ENCODE measurements at places on chromosomes 2 and 18.

GRCh38 chr2:172712251-172712650 is 23.4 kb upstream of the RAPGEF4 start:
- no peak for DNase-seq

- no peak for DNase-seq
Observed at GRCh38 chr18:57077786-57078552, 68.9 kb upstream of the BOD1L2 start.

DNA sequence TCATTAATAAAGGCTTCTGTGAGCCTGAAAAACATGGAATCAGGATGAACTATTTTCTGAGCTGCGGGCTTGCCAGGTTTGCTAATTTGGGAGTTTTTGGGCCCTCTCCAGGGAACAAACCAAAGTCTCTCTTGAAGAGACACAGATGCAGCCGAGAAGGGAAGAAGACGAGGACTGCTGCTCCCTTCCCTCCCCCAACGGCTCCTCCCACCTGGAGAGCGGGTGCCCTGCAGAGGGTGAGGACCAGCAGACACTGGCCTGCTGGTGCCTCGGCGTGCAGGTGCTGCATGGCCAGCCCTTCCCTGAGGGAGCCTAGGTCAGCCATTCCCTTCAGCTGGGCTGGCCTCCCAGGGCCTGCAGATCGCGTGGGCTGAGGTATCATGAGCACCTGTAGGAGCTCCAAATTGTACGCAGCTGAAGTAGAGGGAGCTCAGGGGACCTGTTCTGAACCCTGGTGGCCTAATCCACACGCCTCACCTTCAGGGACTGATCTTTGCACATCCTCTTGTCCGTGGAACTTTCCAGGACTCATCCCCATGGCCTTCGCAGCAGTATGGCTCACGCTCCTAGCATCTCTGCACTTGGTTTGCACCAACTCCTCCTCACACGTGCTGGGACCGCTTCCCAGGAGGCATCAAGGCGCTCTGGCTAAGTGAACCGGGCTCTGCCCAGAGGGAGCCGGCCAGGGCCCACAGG is 19.5 kb downstream of the EMX1 start:
- no peak for DNase-seq

GRCh38 chr18:22466608-22467395 is 49.1 kb upstream of the CTAGE1 start:
- DNase-seq = no peak

- DNase-seq = no peak
Observed at GRCh38 chr2:11876436-11876835, 130.0 kb downstream of the LPIN1 start.
